Stimulated activated CD4-positive, alpha-beta T cell treated with anti-CD3 and anti-CD28 coated beads, Interleukin-4, amount 100 ng/mL, for 48 hours (primary cell): ENCODE measurements at places on chromosomes 12 and 14.

- DNase-seq = no peak
Measured at GRCh38 chr14:61174987-61175386, 106.2 kb downstream of the TMEM30B start.

GRCh38 chr12:3130057-3130830 is 53.1 kb downstream of the TSPAN9 start:
- no peak for DNase-seq

- DNase-seq = no peak
Measured at GRCh38 chr12:66602483-66603143, 76.3 kb downstream of the GRIP1 start.

GRCh38 chr12:54017027-54017788 is 8.4 kb downstream of the HOXC8 start:
- no peak for DNase-seq

GRCh38 chr14:95386536-95387095 is 66.9 kb upstream of the CLMN start:
- DNase-seq = no peak

DNA sequence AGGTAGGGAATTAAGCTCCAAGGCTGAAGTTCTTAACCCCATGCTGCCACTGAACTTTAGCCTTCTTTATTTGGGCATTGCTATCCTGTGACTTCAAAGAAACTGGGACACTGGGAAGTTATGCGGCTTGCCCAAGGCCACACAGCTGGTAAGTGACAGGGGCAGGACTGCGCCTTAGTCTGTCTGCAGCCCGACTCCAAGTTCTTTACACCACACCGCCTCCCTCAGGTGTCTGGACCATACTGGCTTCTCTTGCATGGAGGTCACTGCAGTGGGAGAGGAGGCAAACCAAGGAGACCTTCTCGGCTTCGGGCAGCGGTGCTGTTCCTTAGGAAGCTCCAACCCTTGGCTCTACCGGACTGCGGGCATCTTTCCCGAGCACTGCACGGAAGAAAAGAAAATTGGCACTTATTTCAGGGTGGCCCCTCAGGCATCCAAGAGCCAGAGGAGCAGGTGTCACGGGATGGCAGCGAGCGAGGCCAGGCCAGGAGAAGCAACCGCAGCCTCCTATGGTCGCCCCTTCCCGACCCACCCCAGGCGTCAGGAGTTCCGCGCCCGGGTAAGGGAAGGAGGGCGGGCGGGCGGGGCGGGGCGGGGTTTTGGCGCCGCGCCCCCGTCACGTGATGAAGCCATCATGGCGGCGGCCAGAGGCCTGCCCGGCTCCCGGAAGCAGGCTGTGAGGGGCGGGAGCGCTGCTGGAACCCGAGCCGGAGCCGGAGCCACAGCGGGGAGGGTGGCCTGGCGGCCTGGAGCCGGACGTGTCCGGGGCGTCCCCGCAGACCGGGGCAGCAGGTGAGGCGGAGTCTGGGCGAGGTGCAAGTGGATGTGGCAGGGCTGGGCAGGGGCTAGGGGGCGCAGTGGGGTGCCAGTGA is 16.4 kb upstream of the ESPL1 start:
- DNase-seq = peak; percentile 66

GRCh38 chr14:77272261-77272660 is 1.3 kb upstream of the NGB start:
- DNase-seq = no peak

GRCh38 chr12:65232476-65233077 is 45.9 kb upstream of the MSRB3 start:
- no peak for DNase-seq

- no peak for DNase-seq
Measured at GRCh38 chr14:67270145-67270753, 29.0 kb downstream of the PALS1 start.

DNA sequence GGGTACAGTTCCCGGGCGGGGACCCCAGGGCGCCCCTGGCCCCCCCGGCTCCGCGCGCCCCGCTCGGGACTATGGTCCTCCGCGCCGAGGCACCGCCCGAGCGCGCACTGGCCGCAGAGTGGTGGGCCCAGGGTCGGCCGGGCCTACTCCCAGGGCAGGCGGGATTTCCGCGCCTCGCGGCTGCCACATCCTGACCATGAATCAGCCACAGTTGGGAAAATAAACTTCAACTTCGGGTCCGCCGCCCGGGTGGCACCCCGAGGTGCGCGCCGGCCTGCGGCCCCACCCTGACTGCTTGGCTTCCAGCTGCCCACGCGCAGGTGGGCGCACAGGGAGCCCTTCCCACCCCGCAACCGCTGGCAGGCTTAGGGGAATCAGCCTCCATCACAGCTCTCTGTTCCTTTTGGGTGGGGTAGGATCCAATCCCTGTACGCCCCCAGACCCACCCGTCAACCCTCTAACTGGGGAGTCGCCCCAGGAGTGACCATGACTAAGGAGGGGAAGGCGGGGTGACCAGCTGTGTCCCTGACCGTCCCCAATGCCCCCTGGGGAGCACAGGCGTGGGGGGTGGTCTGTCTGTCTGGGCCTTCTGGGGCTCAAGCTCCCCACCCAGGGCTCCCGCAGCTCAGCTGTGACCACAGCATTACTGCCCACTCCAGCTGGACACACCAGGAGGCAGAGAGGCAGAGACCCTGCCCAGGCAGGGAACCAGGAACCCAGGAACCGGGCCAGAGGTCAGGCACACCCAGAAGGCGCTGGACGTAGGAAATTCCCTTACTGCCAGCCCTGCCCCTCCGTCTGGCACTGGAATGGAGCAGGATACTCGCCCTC is 678 bp downstream of the INF2 start:
- no peak for DNase-seq

GRCh38 chr12:1776170-1776921 is 44.0 kb upstream of the LRTM2 start:
- no peak for DNase-seq

DNA sequence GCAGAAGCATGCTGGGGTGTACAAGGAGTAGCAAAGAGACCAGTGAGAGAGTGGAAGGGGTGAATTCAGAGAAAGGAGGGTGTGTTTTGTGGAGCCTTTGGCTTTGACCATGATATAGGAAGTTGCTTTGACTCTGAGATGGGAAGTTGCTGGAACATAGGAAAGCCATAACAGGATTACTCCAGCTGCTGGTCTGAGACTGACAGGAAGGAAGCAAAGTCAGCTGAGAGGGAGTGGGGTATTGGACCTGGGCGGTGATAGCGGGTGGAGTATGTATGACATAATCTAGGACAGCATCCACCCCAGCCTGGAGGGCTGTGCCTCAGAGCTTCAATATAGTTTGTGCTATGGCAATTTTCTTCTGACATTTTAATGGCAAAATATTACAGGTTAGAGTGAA is 324.4 kb downstream of the PDZRN4 start:
- no peak for DNase-seq

- DNase-seq = no peak
Measured at GRCh38 chr14:28651148-28651547, 115.4 kb upstream of the FOXG1 start.

- DNase-seq = no peak
Measured at GRCh38 chr14:81450100-81450531, 50.0 kb upstream of the STON2 start.

GRCh38 chr14:35252451-35252868 is 39.7 kb upstream of the PSMA6 start:
- DNase-seq = no peak

DNA sequence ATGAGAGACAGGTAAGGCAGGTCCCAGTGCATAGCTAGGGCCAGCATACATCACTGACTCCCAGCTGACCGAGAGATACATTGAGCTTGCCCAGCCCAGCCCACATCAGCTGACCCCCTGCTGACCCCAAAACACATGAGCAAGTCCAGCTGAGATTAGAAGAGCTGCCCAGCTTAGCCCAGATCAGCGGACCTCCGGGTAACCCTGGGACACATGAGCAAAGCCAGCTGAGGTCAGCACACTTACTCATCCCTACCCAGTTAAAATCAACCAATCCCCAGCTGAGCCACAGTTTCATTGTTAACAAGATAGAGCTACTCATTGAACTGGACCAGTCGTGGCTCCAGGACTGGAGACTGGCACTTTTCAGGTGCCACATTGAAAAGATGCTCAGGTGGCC is 21.8 kb upstream of the FBXO34 start:
- DNase-seq = no peak

DNA sequence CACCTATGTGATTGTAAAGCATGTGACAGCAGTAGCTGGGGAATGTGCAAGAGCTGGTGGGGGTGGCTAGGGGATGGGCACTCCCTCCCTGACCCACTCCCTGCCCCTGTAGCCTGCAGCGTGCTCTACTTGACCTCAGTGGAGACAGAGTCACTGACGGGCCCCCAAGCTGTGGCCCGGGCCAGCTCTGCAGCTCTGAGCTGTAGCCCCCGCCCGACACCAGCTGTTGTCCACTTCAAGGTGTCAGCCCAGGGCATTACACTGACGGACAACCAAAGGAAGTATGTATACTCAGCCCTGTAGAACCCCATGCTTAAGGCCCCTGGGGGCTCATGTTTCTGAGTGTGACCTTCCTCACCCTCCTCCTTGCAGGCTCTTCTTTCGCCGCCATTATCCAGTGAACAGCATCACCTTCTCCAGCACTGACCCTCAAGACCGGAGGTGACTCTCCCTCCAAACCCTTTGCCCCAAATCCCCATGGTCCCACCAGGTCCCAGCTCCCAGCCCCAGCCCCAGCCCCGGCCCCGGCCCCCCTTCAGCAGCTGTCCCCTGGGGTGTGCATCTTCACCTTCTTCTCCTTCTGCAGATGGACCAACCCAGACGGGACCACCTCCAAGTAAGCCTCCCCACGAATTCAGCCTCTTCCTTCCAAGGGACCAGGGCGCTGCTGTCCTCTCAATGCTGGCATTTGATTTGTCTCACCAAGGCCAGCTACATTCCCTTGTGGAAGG is 13.3 kb downstream of the TNS2 start:
- DNase-seq = no peak

DNA sequence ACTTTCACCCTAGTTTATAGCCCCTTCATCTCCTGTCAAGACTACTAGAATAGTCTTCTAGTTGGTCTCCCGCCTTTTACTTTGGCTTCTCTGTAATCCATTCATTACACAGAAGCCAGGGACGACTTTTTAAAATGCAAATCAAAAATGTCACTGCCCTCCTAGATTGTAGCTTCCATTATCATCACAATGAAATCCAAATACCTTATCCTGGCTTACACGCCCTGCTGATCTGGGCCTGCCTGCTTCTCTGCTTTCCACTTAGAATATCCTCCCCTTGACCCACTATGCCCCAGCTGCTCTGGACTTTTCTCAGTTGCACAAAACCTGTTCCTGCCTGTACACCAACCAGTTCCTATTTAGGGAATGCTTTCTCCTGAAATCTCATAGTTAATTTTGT is 4.5 kb upstream of the EEA1 start:
- no peak for DNase-seq

DNA sequence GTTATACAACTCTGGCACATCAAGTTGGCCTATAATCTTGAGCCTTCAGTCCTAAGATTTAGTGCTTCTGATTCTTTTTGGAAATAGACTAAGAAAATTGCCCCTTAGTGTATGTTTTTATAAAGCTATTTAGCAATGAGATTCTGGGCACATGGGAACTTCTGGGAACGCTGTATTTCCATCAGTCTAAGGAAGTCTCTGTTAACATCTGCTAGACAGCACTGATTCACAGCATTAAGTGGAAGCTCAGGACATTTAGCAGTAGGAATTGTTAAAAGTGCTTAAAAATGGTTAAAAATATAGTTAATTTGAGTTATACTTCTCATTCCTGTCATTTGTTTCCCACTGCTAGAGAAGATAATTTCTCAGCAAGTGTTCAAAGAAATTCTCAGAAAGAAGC is 579.1 kb downstream of the SLC16A7 start:
- DNase-seq = no peak

DNA sequence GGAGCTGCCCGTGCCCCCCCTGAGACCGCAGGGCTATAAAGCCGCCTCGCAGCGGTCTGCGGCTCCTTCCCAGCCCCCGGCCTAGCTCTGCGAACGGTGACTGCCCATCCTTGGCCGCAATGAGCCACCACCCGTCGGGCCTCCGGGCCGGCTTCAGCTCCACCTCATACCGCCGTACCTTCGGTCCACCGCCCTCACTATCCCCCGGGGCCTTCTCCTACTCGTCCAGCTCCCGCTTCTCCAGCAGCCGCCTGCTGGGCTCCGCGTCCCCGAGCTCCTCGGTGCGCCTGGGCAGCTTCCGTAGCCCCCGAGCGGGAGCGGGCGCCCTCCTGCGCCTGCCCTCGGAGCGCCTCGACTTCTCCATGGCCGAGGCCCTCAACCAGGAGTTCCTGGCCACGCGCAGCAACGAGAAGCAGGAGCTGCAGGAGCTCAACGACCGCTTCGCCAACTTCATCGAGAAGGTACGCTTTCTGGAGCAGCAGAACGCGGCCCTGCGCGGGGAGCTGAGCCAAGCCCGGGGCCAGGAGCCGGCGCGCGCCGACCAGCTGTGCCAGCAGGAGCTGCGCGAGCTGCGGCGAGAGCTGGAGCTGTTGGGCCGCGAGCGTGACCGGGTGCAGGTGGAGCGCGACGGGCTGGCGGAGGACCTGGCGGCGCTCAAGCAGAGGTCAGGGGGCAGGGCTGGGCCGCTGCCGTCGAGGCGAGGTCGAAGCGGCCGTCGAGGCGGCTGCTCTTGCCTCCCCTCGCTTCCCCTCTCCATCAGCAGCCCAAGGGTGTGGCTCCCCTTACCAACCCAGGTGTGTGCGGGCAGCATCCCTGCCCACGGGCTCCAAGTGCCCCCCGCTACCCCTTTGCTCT is at the start of gene PRPH:
Gene PRPH, plus strand, starts transcription at position 66 of the 855 bp plus-strand sequence. Its CDS starts 54 bp downstream, at position 120.
- no peak for DNase-seq

DNA sequence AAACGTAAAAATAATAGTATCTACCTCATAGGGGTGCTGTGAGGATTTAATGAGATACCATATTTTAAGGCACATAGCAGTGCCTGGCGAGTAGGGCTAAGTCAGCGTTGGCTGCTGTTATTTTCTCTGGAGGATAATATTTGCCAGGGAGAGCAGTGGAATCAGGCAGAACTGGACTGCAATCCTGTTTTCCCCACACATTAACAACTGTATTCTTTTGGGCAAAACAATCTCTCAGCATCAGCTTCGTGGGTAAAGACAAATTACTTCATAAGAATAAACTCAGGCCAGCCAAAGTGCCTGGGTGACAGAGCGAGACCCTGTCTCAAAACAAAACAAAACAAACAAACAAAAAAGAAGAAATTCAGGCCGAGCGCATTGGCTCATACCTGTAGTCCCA is 29.7 kb upstream of the ATP2A2 start:
- no peak for DNase-seq

GRCh38 chr12:119964123-119964522 is 24.9 kb upstream of the BICDL1 start:
- DNase-seq = no peak

DNA sequence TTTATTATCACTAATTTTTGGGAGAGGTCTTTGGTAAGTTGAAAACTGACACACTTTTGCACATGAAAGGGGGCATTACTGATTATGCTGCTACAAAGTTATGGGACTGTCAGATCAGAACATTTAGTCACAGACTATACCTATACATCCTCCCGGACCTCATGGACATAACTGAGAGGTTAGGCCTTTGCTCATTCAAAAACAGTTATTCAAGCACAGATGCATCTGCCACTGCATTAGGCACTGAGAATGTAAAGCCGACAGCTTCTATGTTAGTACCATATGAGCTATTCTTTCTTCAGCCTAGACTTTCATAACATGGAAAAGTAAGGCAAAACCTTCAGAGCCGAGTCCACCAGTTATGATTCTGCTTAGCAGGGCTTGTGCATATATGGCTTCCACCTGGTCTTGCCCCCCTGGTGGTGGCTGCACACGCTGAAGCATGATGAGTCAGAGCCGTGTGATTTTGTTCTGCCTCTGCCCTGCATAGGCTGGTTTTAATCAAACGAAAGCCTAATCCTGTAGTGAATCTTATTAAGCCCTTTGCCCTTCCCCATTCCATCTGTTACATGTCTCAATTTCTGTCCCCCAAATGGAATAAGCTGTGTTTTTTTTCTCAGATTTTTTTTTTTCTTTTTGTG is 21.8 kb upstream of the RNU6-8 start:
- DNase-seq = no peak

- no peak for DNase-seq
Measured at GRCh38 chr12:102474438-102475064, 5.8 kb downstream of the IGF1 start.
